ENCODE measurements at places on chromosomes 16 and 17. TPM values are rescaled to one million over a fixed set of nuclear protein-coding genes. Genes with fewer than 3 reads are reported as not detected.

DNA sequence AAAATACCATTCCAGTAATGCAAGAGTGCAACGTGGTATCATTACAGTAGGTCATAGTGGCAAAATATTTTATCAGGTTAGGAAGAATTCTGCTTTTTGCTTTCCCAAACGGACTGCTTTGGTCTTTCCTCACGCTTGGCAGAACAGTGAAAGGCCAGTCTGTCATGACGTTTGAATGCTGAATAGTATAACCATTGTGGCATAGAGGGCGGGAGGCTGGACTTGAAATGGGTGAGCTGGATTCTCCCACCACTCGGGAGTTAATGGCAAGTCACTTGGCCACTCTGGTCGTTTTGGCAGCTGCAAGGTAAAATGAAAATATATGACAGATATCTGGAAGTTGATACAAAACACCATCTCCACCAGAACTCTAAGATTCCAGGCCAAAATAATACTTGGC, 391.2 kb downstream of the MAF start:
- DNase-seq, result no peak

GRCh38 chr17:57858838-57859237, 9.0 kb upstream of the MRPS23 start:
- no peak for DNase-seq

Gene KRT39
- total RNA-seq, result not detected

Gene C16orf95
- total RNA-seq, result 22.8 TPM
